ENCODE measurements at places on chromosomes 2 and 18. TPM values are rescaled to one million over a fixed set of nuclear protein-coding genes. Genes with fewer than 3 reads are reported as not detected.

IL36G gene
- total RNA-seq = not detected

GRCh38 chr2:15242936-15243461 is 318.1 kb downstream of the NBAS start:
- no peak overlapping the region for H3K27ac ChIP-seq
- DNase-seq = no peak
- no peak overlapping the region for H3K4me3 ChIP-seq
- H3K27me3 ChIP-seq = no peaks in the 10 kb centered on the region

DNA sequence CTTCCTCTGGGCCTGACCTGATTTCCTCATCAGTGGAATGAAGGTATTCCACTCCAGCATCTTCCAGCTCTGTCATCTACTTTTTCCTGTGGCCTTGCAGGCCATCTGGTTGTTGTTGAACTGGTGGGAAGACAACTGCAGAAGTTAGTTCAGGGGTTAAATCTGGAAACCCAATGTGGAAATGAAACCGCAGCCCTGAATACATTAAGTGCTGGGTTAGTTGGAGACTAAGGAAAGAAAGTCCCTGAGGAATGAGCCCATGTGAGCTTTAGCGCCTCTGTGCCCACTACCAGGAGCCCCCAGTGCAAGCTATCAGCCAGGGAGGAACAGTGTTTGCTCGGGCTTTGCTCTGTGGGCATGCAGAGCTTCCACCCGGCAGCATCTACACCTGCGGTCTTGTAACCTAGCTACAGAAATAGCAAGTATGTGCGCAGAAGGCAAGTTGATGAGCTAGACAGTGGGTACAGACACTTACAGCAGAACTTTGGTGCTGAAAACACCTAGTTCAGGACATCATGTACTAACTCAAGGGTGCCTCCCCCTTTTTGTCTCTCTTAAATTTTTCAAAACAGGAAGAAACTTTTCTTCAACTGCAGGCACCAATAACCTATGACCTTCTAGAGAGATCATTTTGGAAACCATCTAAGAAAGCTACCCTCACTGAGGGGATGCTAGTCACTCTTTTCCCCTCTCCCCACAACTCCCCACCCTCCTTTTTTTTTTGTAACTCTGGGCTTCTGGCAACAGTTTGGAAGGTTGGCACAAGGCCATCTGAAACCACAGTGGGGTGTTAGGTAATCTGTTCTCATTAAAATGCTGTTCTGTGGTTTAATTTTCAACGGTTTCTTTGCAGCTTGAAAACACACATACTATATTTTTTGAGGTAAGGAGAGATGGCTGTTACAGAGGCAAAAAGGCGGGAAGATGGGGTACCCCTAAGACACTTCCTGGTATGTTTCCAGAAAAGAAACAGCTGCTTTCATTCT is 18.3 kb upstream of the CXCR4 start:
- H3K36me3 ChIP-seq = no peaks in the 10 kb centered on the region
- peak overlapping the region; percentile 82 for H3K27ac ChIP-seq
- no peaks in the 10 kb centered on the region for H3K27me3 ChIP-seq
- H3K4me1 ChIP-seq = no peaks in the 10 kb centered on the region
- no peak for DNase-seq

- no peaks in the 10 kb centered on the region for H3K27me3 ChIP-seq
- H3K4me3 ChIP-seq = no peak overlapping the region
- H3K36me3 ChIP-seq = no peaks in the 10 kb centered on the region
These were observed 13.7 kb upstream of the ZNF532 start for GRCh38 chr18:58850786-58851469.

- H3K27me3 ChIP-seq = no peaks in the 10 kb centered on the region
- no peaks in the 10 kb centered on the region for H3K4me1 ChIP-seq
- H3K4me3 ChIP-seq = no peak overlapping the region
- H3K36me3 ChIP-seq = no peaks in the 10 kb centered on the region
These were observed 34.0 kb downstream of the QPCT start for GRCh38 chr2:37378411-37378810.
